ENCODE measurements at places on chromosomes 11 and 22.

DNA sequence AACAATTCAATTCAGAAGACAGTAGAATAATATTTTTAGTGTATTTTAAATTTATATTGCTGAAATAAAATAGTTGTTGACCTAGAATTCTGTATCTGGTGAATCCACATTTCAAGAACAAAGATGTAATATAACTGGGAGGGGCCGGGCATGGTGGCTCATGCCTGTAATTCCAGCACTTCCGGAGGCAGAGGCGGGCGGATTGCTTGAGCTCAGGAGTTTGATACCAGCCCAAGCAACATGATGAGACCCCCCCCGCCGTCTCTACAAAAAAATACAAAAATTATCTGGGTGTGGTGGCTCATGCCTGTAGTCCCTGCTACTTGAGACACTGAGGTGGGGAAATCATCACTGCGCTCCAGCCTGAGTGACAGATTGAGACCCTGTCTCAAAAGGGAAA, 72.6 kb downstream of the CD82 start:
- no peak for DNase-seq

DNA sequence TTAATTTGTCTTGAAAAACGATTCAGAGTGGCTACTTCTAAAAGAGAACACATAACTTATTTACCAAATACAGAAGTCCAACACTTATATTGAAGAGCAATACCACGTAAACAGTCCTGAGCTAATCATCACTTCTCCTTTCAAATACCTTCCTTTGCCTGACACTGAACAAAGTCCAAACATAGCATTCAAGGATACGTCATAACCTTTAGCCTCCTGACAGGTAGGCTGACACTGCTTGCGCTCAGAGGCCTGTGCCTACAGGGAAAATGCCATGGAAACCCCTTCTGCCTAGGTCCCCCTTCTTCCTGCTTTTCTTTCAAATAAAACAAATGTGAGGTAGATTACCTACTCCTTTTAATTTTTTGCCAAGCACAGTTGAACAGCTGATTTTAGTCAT, 510.0 kb downstream of the INSC start:
- no peak for DNase-seq

- DNase-seq = no peak
Measured at GRCh38 chr11:9351321-9351881, 33.1 kb upstream of the IPO7 start.

DNA sequence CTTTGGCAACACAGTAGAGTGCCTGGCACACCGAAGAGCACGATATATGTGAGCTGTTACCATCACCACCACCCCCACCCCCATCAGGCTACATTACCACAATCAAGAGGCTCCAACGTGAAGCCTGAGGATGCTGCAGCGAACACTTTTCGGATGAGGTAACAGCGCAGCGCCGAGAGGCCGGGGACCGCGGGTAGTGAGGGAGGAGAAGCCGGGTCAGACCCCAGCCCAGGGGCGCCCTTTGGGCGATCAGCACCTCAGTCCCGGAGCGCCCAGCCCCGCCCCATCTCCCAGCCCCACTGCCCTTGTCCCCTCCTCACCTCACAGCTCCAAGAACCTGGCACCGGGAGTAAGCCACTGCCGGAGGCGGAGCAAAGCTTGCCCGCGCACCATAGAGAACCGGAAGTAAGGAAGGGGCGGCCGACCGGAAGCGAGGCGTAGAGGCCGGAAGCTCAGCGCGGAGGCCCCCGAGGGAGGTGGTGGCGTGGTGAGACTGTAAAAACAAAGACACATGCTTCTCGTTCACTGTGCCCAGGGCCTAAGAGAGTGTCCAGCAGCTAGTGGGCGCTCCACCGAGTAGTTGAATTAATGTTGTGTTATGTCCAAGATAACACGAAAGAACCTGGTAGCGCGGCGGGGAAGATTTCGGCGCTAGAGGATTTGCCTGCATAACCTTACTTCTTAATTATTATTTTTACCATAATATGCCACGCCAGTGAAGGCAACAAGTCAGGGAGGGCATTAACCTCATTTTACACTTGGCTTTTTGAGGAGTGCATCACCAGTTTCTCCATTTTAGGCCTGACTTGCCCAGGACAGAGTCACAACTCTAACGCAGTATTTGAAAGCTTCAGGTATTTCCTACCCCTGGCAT, at the start of gene THOC5:
Gene THOC5 (minus strand): TSS at position 407 of the 874 bp plus-strand sequence. CDS start 4,610 bp downstream, outside the sequence.
- peak; percentile 96 for DNase-seq

DNA sequence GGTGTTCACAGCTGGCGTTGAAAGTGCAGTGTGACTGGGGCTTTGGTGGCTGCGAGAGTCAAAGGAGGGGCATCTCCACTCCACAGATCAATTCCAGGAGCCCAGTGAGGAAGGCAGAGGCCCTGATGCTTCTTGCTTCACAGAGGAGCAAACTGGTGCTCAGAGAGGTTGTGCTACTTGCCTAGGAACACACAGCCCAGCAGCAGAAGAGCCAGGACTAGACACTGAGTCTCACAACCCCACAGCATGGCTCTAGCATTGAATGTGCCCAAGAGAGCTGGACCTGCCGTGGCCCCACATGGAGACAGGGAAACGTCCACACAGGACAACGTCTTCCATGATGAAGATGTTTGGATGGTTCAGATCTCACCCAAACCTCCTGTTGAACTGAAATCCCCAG, 33.3 kb downstream of the LINC01488 start:
- DNase-seq = no peak

DNA sequence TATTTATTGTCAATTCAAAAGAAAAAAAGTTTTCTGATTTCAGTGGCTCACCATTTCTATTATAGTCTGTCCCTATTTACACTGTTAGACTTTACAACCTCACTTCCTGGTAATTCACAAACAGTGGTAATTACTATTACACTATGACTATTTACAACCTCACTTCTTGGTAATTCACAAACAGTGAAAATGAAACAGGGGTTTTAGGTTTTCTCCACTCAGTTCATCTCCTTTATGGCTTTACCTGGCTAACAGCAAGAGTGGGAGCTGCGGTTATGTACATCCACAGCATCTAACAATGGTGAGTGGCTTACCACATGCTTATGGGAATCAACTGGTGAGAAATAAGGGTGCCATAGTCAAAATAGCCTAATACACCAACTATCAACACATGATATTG, 166.4 kb downstream of the CASP12 start:
- DNase-seq = no peak

- no peak for DNase-seq
Measured at GRCh38 chr11:43119275-43119970, 192.4 kb upstream of the API5 start.

DNA sequence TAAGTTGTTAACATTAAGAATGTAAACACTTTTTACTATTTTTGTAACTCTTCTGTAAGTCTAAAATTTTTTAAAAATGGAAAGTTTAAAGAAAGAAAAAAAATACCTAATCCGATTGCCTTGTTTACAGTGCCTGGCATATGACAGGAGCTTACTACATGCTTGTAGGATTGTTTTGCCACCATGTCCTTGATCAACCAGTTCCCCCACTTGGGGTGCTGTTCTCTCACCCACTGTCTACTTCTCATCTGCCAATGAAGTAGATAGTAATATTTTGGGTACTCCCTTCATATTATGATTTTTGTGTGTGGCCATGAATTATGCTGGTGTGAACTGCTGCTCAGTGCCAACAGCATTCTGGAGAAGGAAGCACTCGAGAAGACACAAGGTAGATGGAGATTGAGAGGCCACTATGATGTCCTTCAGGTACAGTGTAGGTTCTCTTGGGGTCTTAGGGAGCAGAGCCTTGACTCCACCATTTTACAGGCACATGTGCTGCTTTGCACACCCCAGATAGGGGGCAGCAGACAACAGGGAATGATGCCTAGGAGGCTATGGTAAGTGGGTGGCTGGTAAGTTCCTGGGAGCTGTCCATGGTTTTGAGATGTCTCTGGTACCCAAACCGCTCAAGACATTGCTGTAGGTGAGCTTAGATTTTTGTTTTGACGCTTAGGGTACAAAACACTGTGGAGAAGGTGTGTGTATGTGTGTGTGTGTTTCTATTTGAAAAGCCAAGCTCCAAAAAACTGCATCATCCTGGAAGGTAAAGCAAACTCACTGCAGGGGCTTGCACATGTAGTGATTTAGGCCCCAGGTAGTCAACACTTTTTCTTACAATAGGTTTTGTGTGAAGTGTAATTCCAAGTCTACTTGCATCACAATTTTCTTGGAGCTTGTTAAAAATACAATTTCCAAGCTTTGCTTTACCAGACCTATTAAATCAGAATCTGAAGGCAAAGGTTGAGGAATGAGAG, 494.5 kb upstream of the LARGE1 start:
- DNase-seq = peak; percentile 32
